ENCODE measurements at places on chromosomes 16 and 17.
A peak's percentile ranks its signal among the peaks of the same experiment; 100 is the strongest.

DNA sequence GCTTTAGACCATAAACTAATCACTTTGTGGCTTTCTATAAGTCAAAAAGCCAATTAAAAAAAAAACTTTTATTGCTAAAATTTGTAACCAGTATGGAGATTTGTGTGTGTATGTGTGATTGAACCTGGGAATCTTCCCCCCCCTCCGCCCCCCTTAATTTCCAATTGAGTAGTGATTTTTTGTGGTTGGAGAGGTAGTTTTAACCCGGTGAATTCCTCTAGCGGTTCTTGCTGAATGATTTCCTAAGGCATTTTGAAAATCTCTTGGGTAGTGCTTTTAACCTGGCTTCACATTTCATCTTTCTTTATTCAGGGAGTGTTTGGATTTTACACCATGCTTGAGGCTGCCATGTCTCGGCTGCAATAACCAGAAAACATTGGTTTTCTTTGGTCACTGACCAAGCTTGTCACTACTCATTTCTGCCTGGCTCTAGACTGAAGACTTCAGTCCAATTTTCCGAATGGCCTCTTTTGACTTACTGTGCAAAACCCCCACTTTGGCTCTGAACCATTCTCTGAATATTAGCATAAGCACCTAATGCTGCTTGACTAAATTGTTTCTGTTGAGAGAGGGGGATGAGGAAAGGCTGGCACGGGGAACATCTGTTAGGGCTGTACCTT is 35.6 kb downstream of the PRKCA start:
- DNase-seq = no peak

GRCh38 chr16:55478827-55479429 is at the start of gene MMP2:
Gene MMP2 (plus strand): TSS chr16:55479198. CDS start chr16:55479480, 282 bp downstream.
- no peak for DNase-seq

DNA sequence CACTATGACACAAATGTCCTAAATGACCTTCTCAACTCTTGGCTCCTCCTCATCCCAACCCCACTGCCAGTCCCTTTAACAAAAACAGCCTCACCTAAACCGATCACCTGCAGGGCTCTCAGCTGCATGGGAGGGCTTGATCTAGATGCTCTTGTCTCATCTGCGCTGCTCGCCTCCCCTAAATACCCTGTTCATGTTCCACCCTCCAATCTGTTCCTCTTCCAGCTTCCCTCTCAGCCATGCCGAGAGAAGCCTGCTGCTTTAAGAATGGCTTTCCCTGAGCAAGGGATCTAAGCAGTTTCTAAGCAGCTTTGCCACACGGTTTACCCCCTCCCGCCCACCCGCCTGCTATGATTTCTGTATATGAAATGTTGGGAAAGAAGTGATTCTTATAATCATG is 23.7 kb downstream of the PIPOX start:
- DNase-seq = peak; percentile 55

GRCh38 chr16:55265926-55266325 is 58.1 kb upstream of the IRX6 start:
- DNase-seq = no peak

DNA sequence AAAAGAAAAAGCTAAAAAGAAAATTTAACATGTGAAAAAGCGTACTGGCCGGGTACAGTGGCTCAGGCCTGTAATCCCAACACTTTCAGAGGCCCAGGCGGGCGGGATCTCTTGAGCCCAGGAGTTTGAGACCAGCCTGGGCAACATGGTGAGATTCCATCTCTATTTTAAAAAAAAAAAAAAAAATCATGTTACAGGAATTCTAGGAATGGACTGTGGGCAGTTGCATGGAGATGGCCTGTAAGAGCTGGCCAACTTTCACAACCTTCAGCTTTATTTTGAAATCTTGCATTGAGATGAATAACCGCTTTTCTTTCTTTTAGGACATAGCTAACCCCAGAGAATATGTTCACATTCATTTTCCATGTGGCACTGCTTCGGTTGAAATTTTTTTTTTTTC is 8.2 kb upstream of the CIAO3 start:
- DNase-seq = no peak

- DNase-seq = no peak
Observed at GRCh38 chr16:51872524-51872923, 674.4 kb downstream of the TOX3 start.

GRCh38 chr17:17999364-18000029 is 26.8 kb downstream of the DRC3 start:
- no peak for DNase-seq

- no peak for DNase-seq
Observed at GRCh38 chr17:55965051-55965450, 188.2 kb upstream of the ANKFN1 start.

GRCh38 chr17:2336215-2336851 is at the start of gene TSR1:
Gene TSR1 (minus strand): TSS chr17:2336457. CDS start chr17:2336427, 30 bp downstream.
- DNase-seq = peak; percentile 92

GRCh38 chr16:88566158-88566557 is 4.0 kb upstream of the ZC3H18 start:
- DNase-seq = peak; percentile 27

- DNase-seq = no peak
Observed at GRCh38 chr16:16075488-16076422, 126.3 kb downstream of the ABCC1 start.

DNA sequence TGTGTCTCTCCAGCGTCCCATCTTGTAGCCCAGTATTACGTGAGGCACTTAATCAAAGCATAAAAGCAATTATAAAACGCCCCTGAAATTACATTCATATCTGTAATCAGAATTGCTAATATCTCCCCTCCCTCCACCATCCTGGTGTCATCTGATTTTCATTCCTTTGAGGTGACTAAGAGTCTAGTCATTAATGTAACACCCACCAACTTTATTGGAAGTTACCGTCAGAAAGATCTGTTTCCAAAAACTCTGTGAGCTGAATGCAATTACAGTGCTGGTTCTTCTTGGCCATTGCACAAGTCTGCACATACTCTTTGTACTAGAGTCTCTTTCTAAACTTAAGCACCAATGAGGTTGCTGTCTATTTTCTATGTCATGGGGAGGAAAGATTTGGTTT is 12.5 kb upstream of the MAF start:
- DNase-seq = no peak

DNA sequence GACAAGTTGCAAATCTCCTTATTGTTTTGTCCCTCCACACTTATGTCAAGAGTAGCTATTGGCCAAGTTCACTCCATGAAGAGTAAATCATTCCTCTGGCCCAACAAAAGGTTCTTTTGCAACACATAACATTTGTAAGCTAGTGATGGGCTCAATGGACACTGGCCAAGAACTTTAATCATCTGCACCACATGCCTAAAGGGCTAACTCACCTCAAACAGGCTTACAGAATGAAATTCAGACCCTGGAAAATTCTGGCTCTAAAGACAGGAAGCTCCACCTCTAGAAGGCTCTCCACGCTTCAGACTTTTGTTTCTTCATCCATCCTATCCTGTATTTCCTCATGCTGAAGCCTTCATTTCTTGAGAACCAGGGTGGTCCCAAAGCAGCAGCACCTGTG is 10.9 kb upstream of the ANKFN1 start:
- no peak for DNase-seq

- DNase-seq = no peak
Observed at GRCh38 chr17:42315402-42316156, 27.3 kb downstream of the STAT5A start.

DNA sequence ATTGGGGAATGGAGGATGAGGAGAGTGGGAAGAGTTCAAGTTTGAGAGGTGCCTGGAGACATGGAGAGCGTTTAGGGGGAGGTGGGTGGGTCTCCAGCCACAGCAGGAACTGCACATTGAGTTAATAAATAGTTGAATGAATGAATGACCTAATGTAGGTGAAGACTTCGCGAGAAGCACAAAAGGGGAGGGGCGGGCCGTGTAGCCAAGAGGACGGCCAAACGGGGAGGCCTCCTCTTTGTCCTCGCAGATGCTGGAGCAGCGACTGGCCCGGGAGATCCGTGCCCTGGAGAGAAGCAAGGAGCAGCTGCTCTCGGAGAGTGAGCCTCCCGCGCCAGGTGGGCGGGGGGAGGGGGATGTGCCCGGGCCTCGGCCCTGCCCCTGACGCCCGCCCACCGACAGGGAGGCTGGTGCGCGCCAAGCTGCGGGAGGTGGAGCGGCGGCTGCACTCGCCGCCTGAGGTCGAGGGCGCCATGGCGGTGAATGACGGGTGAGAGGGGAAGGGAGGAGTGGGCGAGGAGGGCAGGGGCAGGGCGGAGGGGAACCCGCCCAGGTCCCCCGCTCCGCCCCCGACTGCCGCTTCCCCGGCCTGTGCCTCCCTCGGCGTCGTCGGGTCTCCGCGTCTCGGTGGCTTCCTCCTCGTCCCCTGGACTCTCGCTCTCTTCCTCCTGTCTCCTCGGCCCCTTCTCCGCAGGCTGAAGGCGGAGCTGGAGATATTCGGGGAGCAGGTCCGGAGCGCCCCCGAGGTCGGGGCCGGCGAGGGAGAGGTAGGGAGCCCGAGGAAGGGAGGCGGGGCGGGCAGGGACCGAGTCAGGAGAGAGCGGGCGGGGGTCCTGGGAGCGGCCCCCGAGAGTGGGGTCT is 12.9 kb downstream of the SYCE1L start:
- peak; percentile 50 for DNase-seq

DNA sequence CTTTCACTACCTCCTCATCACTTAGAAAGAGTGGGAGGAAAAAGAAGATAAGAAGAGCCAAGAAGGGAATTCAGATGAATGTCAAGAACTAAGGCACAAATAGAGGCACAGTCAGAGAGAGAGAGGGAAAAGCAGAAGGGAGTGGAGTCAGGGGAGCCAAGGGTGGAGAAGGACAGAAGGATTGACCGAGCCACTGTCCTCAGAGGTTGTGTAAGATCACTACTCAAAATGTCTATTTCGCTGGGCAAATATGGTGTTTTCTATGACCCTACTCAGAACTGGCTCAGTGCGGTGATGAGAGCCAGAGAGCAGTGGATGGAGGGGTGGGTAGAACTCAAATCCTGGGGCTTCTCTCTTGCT is 139.2 kb upstream of the HS3ST2 start:
- no peak for DNase-seq

DNA sequence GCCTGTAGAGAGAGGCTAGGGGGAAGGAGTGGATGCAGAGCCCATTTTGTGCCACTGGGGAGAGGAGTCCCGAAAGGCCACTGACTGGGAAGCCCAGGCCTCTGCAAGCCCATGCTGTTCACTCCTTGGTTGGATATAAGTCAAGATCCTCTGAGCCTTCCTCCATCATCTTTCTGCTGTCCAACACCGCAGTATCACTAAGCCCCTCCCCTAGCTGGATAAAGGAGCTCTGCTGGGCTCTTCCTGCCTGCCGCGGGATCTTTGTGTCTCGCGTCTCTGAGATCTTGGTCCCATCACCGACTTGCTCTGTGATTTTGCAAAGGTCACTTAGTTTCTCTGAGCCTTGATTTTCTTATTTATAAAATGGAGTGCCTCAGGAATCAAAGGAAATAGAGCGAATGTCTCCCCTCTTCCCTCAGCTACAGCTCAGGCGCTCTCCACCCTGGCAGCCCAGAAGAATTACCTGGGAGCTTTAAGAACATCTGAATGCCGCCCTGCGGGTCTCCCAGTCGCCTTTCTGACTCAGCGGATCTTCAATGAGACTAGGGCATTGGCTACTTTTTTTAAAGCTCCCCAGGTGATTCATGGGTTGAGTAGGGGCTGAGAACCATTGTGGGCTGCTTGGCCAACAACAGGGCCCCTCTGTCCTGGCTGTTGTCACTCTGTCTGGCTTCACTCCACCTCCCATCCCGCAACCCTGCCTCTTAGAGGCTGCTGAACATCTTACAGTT is 25.2 kb upstream of the TMEM220 start:
- no peak for DNase-seq

DNA sequence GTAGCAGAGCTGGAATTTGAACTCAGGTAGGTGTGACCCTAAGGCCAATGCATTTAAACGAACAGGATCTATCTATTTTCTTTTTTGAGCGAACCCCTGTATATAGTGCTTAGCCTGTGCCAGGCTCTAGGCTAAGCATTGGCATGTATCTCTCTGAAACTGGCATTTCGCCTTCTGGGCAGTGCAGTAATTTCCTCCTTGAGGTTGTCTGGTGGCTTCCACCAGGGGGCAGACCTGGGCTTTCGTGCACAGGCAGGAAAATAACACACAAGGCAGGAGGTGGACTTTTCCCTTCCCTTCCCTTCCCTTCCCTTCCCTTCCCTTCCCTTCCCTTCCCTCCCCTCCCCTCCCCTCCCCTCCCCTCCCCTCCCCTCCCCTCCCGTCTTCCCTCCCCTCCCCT is 34.4 kb upstream of the PRKCB start:
- peak; percentile 40 for DNase-seq
